ENCODE measurements at places on chromosomes 1 and 21. TPM values are rescaled to one million over a fixed set of nuclear protein-coding genes. Genes with fewer than 3 reads are reported as not detected.

GRCh38 chr21:26795866-26796329 lies 49.3 kb downstream of the ADAMTS1 start:
- H3K36me3 ChIP-seq: no peaks in the 10 kb centered on the region
- H3K4me3 ChIP-seq: no peak overlapping the region
- DNase-seq: no peak
- no peak overlapping the region for H3K27ac ChIP-seq
- no peaks in the 10 kb centered on the region for H3K4me1 ChIP-seq
- H3K27me3 ChIP-seq: no peaks in the 10 kb centered on the region

DNA sequence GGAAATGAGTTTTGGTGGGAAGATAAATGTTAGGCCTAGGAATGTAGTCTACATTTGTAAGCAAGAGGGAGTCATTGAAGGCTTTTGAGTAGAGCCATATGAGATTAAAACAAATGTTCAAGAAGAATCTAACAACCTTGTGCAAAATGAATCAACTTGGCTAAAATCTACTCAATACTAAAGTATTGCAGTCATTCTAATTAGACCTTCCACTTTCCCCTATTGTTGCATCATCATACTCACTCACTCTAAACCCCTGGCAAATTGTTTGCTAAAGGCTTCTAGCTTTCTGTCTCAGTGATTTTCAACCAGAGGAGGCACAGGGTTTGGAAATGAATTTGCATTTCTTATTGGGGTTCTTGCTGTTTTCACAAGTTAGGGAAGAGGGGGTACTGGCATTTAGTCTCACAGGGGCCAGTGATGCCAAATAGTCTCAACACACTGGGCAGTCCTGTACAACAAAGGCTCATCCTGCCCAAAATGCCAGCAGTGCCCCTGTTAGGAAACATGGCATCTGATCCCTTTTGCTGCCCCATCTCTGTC lies 85.3 kb downstream of the SEC16B start:
- H3K36me3 ChIP-seq: no peaks in the 10 kb centered on the region
- no peak for DNase-seq
- H3K4me3 ChIP-seq: no peak overlapping the region
- no peaks in the 10 kb centered on the region for H3K27me3 ChIP-seq
- no peaks in the 10 kb centered on the region for H3K4me1 ChIP-seq

DNA sequence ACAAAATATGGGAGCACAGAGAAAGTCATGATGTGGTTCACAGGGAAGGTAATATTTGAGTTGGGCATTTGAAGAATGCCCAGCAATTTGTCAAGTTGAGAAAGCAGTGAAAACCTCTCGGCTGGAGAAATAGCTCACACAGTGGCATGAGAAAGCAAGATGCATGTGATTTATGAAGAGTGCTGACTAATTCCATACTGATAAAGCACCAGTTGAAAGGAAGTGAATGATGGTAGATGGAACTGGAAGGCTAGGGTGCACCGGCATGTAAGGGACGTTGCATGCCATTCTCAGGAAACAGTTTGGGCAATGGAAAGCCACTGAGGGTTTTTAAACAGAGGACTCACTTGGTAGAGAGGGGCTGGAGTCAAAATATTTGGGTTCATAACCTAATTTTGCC lies 53.5 kb upstream of the MTF2 start:
- H3K36me3 ChIP-seq: no peaks in the 10 kb centered on the region
- H3K27me3 ChIP-seq: no peaks in the 10 kb centered on the region
- H3K4me1 ChIP-seq: no peaks in the 10 kb centered on the region
- no peak overlapping the region for H3K4me3 ChIP-seq
- no peak overlapping the region for H3K27ac ChIP-seq

- H3K36me3 ChIP-seq: no peaks in the 10 kb centered on the region
- no peak overlapping the region for H3K27ac ChIP-seq
- no peaks in the 10 kb centered on the region for H3K27me3 ChIP-seq
- H3K4me1 ChIP-seq: no peaks in the 10 kb centered on the region
Observed at GRCh38 chr21:20720623-20721022, 277.6 kb upstream of the NCAM2 start.

Gene ZNF593OS
- 0.45 TPM for total RNA-seq

Gene S100A5
- total RNA-seq: not detected

DNA sequence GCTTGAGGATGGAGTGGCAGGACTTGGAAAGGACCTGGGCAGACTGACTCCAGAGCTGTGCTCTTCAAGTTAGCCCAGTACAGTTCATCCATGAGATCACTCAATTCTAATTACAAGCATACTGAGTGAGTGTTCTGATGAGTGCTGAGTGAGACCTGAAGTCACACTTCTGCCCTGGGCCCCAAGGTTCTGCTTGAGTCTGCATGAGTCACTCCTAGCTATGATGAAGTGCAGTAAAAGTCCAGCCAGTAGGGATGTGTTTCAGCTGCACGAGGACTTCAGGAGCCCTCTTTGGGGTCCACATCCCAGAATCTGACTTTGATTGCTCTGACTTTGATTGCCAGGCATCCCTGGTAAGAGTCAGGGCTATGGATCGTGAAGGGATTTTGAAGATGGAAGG lies 35.8 kb downstream of the PLEKHA6 start:
- H3K36me3 ChIP-seq: no peaks in the 10 kb centered on the region
- no peak overlapping the region for H3K4me3 ChIP-seq
- no peaks in the 10 kb centered on the region for H3K27me3 ChIP-seq
- H3K4me1 ChIP-seq: peaks cover 37% of the 10 kb centered on the region
- H3K27ac ChIP-seq: peak overlapping the region; percentile 3

DNA sequence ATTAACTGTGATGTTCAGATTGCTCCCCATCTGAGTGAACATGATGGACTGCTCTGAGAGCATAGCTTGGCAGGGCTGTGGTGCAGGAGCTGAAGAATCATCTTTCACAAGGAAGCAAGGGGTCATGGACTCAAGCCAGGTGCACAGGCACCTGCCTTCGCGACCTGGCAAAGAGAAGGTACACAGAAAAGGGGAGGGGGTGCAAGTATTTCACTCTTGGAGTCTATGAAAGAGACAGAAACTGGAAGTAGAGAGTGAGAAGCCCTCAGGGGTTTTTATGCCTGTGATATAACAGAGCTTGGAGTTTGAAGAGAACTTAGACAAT lies 232.6 kb upstream of the PLXNA2 start:
- H3K4me3 ChIP-seq: no peak overlapping the region
- no peak for DNase-seq
- H3K27me3 ChIP-seq: no peaks in the 10 kb centered on the region
- no peaks in the 10 kb centered on the region for H3K4me1 ChIP-seq
- H3K36me3 ChIP-seq: no peaks in the 10 kb centered on the region
- no peak overlapping the region for H3K27ac ChIP-seq

DNA sequence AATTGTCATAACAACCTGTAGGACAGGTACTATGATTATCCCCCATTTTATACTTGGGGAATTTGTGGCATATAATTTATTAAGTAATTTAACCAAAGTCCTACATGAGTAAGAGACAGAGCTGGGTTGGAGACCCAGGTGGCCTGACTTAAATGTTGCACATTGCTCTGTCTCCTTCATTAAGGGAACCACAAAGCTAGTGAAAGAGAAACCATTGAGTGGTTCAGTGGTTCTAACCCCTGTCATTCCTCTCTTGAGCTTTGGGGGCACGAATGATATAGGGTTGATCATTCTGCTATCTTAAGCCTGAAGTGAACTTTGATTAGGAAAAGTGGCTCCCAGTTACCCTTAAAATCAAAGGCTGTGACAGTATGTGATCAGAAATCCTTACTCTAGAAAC lies 5.3 kb upstream of the MAP3K7CL start:
- DNase-seq: no peak
- H3K27ac ChIP-seq: no peak overlapping the region
- no peaks in the 10 kb centered on the region for H3K36me3 ChIP-seq
- H3K27me3 ChIP-seq: no peaks in the 10 kb centered on the region
- H3K4me1 ChIP-seq: no peaks in the 10 kb centered on the region

DNA sequence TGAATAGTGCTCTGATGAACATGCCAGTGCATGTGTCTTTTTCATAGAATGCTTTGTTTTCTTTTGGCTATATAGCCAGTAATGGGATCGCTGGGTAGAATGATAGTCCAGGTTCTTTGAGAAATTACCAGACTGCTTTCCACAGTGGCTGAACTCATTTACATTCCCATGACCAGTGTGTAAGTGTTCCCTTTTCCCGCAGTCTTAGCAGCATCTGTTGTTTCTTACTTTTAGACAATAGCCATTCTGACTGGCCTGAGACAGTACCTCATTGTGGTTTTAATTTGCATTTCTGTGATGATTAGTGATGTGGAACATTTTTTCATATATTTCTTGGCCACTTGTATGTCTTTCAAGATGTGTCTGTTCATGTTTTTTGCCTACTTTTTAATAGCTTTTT lies 784.5 kb downstream of the USP25 start:
- no peaks in the 10 kb centered on the region for H3K27me3 ChIP-seq
- no peak overlapping the region for H3K27ac ChIP-seq
- no peaks in the 10 kb centered on the region for H3K36me3 ChIP-seq
- H3K4me1 ChIP-seq: no peaks in the 10 kb centered on the region

- H3K4me3 ChIP-seq: no peak overlapping the region
- no peak overlapping the region for H3K27ac ChIP-seq
- no peaks in the 10 kb centered on the region for H3K36me3 ChIP-seq
- H3K27me3 ChIP-seq: no peaks in the 10 kb centered on the region
- no peaks in the 10 kb centered on the region for H3K4me1 ChIP-seq
Observed at GRCh38 chr1:21384620-21385019, 55.3 kb upstream of the NBPF3 start.

GRCh38 chr1:118960026-118960561 lies 28.0 kb downstream of the TBX15 start:
- peaks cover 12% of the 10 kb centered on the region for H3K4me1 ChIP-seq
- no peak for DNase-seq
- no peaks in the 10 kb centered on the region for H3K36me3 ChIP-seq

DNA sequence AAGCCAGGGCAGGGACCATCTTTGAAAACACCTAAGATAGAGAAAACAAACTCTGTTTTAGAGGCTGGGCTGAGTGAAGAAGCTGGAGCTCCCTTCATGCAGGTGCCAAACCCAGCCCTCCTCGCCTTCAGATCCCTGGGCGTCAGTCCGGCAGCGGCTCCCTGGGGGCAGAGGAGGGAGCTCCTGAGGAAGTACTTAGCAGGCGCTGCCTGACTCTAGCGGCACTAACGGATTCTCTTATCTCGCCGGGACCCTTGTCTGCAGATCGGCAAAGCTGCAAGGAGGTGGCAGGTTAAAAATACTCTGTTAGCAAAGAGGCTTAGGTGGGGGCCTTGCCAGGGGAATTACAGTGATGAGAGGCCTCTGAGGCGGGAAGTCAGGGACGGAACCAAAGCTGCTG lies 79.6 kb downstream of the PLXNA2 start:
- no peaks in the 10 kb centered on the region for H3K36me3 ChIP-seq
- H3K4me1 ChIP-seq: peaks cover 17% of the 10 kb centered on the region
- no peaks in the 10 kb centered on the region for H3K27me3 ChIP-seq
- no peak overlapping the region for H3K4me3 ChIP-seq
- no peak for DNase-seq

Gene PTPN14
- 103 TPM for total RNA-seq

- H3K4me3 ChIP-seq: no peak overlapping the region
- H3K27me3 ChIP-seq: no peaks in the 10 kb centered on the region
- H3K4me1 ChIP-seq: peaks cover 32% of the 10 kb centered on the region
- no peaks in the 10 kb centered on the region for H3K36me3 ChIP-seq
- H3K27ac ChIP-seq: no peak overlapping the region
Observed at GRCh38 chr1:115040501-115040900, 10.9 kb downstream of the TSHB start.

Gene DCDC2B
- not detected for total RNA-seq

DNA sequence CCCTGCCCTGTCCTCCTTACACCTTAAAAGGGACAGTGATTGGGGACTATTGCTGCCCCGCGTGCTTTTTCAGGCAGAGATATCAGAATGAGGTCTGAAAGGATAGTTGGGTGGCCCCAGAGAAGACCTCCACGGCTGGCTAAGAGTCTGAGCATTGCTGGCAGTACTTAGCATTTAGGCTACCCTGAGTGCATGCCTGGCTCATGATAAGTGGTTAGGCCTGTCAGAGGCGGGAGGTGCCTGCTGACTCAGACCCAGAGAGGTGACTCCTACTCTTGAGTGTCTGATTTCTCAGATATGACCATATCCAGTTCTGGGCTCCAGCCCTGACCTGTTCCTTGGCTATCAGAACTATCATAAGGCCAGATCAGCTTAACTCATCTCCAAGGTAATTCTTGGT lies 213.7 kb downstream of the PBX1 start:
- DNase-seq: peak; percentile 76
- H3K4me1 ChIP-seq: peaks cover 84% of the 10 kb centered on the region
- peak overlapping the region; percentile 78 for H3K27ac ChIP-seq
- no peaks in the 10 kb centered on the region for H3K27me3 ChIP-seq
- peaks cover 1% of the 10 kb centered on the region for H3K36me3 ChIP-seq
- no peak overlapping the region for H3K4me3 ChIP-seq

Gene RIPPLY3
- 0.91 TPM for total RNA-seq

DNA sequence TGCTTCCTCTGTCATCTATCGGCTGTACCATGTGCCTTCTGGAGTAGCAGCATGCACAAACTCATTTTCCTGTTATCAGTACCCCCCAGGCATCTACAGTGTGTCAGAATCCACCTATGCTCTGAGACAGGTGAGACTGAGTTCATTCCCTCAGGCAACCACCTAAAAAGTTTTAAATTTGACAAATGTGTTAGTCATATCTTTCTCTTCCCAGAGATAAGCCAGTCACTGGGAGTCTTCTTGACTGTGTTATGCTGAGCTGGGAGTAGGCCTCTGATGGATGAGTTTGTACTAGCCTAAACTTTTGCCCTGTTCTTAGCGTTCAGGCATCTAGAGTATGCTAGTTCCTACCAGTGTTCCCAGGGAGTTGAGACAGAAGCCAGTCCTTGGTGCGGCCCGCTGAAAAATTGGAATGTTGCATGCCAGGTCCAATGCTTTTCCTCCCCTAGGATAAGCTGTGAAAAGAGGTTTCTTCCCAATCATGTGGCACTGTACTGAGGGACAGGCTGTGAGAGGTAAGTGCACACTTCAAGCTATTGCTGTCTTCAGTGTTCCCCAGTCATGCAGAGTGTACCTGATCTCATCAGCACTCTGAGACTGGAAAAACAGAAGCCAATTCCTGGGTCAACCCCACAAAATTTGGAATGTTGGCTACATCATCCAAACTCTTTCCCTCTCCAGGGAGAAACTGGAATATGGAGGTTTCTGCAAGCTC lies 1202.3 kb downstream of the NCAM2 start:
- H3K4me1 ChIP-seq: peaks cover 17% of the 10 kb centered on the region
- H3K27ac ChIP-seq: peak overlapping the region; percentile 36
- DNase-seq: peak; percentile 23
- H3K36me3 ChIP-seq: no peaks in the 10 kb centered on the region
- H3K27me3 ChIP-seq: no peaks in the 10 kb centered on the region

Gene LCE3D
- not detected for total RNA-seq

- no peaks in the 10 kb centered on the region for H3K36me3 ChIP-seq
- H3K4me3 ChIP-seq: no peak overlapping the region
- no peaks in the 10 kb centered on the region for H3K27me3 ChIP-seq
- H3K27ac ChIP-seq: no peak overlapping the region
- DNase-seq: no peak
- no peaks in the 10 kb centered on the region for H3K4me1 ChIP-seq
Observed at GRCh38 chr1:59699227-59699847, 115.4 kb upstream of the HOOK1 start.

DNA sequence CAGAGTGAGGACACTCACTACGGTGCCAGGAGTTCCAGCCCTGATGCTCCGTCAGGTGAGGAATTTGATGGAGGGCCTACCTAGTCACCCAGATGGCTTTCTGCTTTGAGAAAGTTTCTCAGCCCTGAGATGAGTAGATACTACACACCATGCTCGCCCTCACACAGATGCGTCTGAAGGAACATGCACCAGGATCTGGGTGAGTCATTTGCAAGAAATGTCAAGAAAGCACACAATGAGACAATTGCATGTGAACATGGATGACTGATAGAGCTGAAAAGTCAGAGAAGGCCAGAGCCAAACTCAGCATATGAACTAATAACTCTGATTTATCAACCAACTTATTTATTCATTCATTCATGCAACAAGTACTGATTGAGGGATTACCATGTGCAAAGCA lies 483.9 kb downstream of the OMA1 start:
- H3K27ac ChIP-seq: no peak overlapping the region
- no peak overlapping the region for H3K4me3 ChIP-seq
- H3K4me1 ChIP-seq: no peaks in the 10 kb centered on the region
- DNase-seq: no peak
